Left lung (tissue), 14 donors: ENCODE measurements at places on chromosomes 3 and 15. TPM values are rescaled to one million over a fixed set of nuclear protein-coding genes. Genes with fewer than 3 reads are reported as not detected.

The P2RY14 gene
- polyA plus RNA-seq = 6.4 TPM

The RASGRP1 gene
- polyA plus RNA-seq = 1.4 TPM

The ZMYND10 gene
- 21.6 TPM for polyA plus RNA-seq

The CFAP44 gene
- polyA plus RNA-seq = 28.8 TPM

The TMIE gene
- polyA plus RNA-seq = 0.81 TPM

The CP gene
- polyA plus RNA-seq = 7.0 TPM

GRCh38 chr3:123159926-123160635, 41.7 kb upstream of the SEC22A start:
- peaks cover 94% of the 10 kb centered on the region for H3K36me3 ChIP-seq
- no peak overlapping the region for H3K4me3 ChIP-seq
- DNase-seq = no peak
- no peak overlapping the region for H3K27ac ChIP-seq
- H3K4me1 ChIP-seq = no peaks in the 10 kb centered on the region

DNA sequence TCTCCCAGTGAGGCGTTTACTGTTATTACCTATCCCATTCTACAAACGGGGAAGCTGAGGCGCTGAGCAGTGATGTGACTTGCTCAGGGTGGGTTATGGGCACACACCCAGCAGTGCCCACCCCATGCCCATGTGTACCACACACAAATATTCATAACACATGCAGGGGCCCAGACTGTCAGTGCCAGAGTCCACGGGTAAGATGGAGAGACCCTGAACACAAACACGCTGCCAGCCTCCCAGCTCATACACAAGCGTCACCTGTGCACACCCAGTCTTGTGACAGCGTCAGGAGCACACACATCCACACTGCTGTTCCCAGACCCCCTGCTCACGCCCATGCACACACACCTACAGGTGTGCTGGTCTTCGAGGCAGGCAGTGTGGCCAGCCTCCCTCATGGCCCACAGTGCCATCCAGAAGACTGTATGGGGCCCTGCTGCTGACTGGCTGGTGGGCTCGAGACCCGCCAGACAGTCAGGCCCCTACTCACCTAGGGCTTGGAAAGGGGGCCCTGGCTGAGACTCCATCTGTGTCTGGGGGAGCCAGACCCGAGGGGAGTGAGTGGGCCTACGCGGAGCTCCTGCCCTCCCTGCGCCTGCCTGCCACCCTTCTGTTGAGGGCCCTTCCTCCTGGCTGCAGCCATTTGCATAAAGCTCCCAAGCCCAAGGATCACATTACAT, 39.4 kb downstream of the DNAJB8 start:
- H3K27me3 ChIP-seq = peaks cover 10% of the 10 kb centered on the region
- no peaks in the 10 kb centered on the region for H3K36me3 ChIP-seq
- no peak for DNase-seq
- H3K4me1 ChIP-seq = peaks cover 10% of the 10 kb centered on the region

- no peaks in the 10 kb centered on the region for H3K27me3 ChIP-seq
- peaks cover 9% of the 10 kb centered on the region for H3K4me1 ChIP-seq
Measured at GRCh38 chr15:48560321-48561051, 85.0 kb downstream of the FBN1 start.

DNA sequence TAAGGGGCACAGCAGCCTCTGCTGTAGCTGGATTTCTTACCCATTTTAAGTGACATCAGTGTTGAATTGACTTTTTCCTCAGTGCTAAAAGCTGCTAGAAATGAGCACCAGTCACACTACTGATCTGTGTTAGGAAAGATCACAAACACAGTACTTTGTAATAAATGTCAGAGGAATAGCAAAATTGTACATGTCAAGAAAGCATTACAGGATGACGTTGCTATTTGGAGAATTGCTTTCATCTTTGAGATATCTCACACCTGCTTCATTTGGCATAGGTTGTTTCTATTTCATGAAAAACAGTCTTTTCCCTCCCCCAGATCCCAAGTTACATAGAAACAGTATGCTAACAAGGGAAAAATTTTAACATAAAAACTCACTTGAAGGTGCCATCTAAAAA, 77.8 kb downstream of the SLC25A26 start:
- peaks cover 4% of the 10 kb centered on the region for H3K4me1 ChIP-seq
- no peaks in the 10 kb centered on the region for H3K27me3 ChIP-seq

DNA sequence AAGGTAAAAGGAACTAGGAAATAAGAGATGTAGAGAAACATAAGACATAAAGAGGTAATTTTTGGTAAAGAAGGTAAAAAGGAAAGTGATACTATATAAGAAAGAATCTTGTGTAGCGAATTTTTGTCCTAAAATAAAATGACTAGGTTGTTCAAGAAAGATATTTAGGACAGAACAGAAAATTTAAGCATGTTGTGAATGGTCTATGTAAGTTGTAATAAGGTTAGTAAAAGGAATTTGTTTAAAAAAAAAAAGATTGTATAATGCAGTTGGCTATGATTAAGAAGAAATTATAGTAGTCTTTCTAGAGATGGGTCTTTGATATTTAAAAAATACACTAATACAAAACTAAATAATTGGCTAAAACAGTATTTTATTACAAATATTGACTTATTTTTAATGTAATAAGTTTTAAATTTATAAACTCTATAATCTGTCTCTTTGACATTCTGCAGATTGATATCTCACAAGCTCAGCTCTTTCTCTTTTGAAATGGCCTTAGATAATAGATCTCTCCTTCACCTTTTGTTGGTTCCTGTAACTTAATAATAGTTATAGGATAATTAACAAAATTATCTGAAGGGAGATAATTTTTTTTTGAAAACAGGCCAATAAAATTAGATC, 3.7 kb upstream of the SLC41A3 start:
- H3K4me1 ChIP-seq = peaks cover 17% of the 10 kb centered on the region
- H3K27me3 ChIP-seq = no peaks in the 10 kb centered on the region
- H3K36me3 ChIP-seq = no peaks in the 10 kb centered on the region

GRCh38 chr3:144429719-144430121, 458.1 kb downstream of the DIPK2A start:
- DNase-seq = no peak
- no peaks in the 10 kb centered on the region for H3K4me1 ChIP-seq
- no peaks in the 10 kb centered on the region for H3K27me3 ChIP-seq
- H3K27ac ChIP-seq = no peak overlapping the region
- H3K36me3 ChIP-seq = no peaks in the 10 kb centered on the region

GRCh38 chr15:88344786-88345185, 88.2 kb upstream of the NTRK3 start:
- no peaks in the 10 kb centered on the region for H3K36me3 ChIP-seq
- no peak overlapping the region for H3K4me3 ChIP-seq
- H3K27me3 ChIP-seq = no peaks in the 10 kb centered on the region
- DNase-seq = no peak

DNA sequence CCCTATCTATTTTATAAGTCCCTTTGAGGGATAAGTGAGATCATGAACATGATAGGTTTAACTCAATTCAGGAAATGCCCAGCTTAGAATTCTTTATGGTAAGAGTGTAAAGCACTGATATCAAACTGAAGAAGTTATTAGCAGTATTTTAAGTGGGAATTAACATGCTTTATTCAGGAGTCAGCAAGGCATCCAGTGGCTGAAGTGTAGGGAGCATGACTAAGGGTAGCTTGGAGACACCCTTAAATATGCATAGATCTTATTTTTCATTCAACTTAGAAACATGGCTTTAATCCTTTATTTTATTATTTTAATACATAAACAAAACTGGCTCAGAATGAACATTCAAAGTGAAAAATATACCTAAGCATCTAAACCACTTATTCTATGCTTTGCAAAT, 158.3 kb upstream of the LPP start:
- no peaks in the 10 kb centered on the region for H3K4me1 ChIP-seq
- no peak for DNase-seq
- H3K27ac ChIP-seq = no peak overlapping the region
- no peaks in the 10 kb centered on the region for H3K27me3 ChIP-seq
- no peaks in the 10 kb centered on the region for H3K36me3 ChIP-seq

DNA sequence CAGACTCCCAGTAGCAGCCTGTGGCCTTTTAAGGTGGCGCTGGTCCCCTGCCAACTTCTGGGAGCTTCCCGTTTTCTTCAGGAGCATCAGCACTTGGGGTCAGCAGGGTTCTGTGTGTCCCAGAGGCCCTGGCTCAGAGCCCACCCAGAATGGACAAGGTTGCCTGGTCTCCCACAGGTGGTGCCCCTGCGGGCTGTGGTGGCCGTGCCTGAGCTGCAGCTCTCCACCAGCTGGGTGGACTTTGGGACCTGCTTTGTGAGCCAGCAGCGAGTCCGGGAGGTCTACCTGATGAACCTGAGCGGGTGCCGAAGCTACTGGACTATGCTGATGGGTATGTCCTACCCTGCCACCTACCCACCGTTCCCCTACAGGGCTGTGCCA, 15.5 kb downstream of the ACAA1 start:
- H3K4me3 ChIP-seq = no peak overlapping the region
- peaks cover 77% of the 10 kb centered on the region for H3K36me3 ChIP-seq
- no peaks in the 10 kb centered on the region for H3K4me1 ChIP-seq
- no peaks in the 10 kb centered on the region for H3K27me3 ChIP-seq
- H3K27ac ChIP-seq = no peak overlapping the region

DNA sequence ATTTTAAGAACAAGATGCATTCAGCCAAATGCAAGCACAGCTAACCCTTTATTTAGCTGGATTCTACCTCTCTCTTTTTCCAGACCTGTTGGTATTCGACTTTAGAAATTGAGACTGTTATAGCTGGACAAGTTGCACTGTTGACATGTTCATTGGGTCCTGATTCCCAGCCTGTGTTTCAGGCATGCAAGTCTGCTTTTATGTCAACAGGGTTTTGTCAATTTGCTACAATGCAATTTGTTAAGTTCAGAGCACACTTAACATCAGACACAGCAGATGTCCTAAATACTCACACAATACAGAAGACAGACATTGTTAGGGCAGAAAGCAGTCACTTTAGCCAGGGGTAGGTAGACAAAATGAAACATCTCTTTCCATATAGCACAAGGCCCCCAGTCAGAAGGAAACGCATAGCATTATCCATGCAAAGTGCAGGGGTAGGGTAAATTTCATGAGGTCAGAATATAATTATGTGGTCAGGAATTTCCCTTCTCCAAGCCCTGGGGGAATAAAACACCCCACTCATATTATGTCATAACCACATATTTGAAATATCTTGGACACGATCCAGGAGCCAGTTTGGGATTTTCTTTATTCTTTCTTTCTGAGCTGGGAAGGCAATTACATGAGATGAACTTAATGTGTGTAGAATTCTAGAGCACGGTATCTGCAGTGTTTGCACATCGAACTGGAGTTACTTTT, 504.1 kb downstream of the NTRK3 start:
- H3K4me3 ChIP-seq = no peak overlapping the region
- peak; percentile 29 for DNase-seq
- H3K36me3 ChIP-seq = no peaks in the 10 kb centered on the region
- H3K27ac ChIP-seq = no peak overlapping the region
- H3K27me3 ChIP-seq = no peaks in the 10 kb centered on the region
- H3K4me1 ChIP-seq = peaks cover 19% of the 10 kb centered on the region

GRCh38 chr3:112979244-112979832, 4.4 kb upstream of the CD200R1 start:
- H3K36me3 ChIP-seq = no peaks in the 10 kb centered on the region
- H3K27me3 ChIP-seq = no peaks in the 10 kb centered on the region
- H3K4me1 ChIP-seq = peaks cover 28% of the 10 kb centered on the region
- H3K4me3 ChIP-seq = no peak overlapping the region
- H3K27ac ChIP-seq = no peak overlapping the region

DNA sequence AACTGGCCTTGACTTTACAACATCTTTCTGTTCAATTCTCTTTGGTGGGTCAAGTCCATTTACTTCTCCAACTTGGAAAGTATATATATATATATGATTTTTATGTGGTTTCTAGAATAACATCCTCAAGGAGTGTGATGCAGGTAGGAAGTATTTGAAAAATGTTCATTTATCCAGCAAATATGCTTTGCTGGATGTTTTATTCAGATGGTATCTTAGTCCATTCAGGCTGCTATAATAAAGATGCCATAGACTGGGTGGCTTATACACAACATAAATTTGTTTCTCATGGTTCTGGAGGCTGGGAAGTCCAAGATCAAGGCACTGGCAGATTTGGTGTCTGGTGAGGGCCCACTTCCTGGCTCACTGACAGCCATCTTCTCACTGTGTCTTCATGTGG, 168.7 kb upstream of the RASGRP1 start:
- no peaks in the 10 kb centered on the region for H3K27me3 ChIP-seq
- H3K4me1 ChIP-seq = no peaks in the 10 kb centered on the region
- no peak overlapping the region for H3K27ac ChIP-seq

DNA sequence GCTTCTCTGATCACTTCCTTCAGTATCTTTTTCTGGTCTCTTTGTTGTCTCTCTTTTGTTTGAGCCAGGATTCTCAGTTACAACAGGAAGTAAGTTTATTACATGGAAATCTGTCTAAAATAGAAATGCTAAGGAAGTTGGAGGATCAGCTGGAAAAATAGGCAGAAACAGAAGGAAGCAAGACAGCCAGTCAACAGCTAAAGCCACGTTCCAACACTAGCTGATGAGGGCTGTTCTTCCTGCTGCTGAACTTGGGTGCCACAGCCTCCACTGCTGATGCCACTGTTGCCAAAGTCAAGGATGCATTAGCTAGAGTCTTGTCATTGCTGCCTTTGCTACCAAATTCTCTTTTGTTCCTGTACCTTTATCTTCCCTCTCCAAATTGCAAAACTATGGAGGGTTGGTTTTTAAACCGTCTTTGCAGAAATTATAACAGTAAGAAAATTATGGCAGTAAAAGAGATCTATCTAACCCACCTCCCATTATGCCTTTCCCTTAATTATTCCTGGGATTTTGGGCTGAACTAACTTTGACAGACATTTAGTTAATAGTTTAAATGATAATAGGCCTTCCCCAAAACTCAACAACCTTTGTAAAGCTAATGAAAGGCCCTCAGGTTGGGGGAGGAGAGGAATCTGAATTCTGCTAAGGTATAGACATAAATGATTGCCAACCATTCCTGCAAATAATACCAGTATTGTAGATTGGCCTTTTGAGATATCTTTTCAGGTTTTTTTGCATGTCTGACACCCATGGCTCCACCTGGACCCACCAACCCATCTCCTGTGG, 27.4 kb upstream of the OR5K4 start:
- no peaks in the 10 kb centered on the region for H3K36me3 ChIP-seq
- H3K27ac ChIP-seq = no peak overlapping the region
- no peaks in the 10 kb centered on the region for H3K4me1 ChIP-seq
- H3K4me3 ChIP-seq = no peak overlapping the region
- no peak for DNase-seq

DNA sequence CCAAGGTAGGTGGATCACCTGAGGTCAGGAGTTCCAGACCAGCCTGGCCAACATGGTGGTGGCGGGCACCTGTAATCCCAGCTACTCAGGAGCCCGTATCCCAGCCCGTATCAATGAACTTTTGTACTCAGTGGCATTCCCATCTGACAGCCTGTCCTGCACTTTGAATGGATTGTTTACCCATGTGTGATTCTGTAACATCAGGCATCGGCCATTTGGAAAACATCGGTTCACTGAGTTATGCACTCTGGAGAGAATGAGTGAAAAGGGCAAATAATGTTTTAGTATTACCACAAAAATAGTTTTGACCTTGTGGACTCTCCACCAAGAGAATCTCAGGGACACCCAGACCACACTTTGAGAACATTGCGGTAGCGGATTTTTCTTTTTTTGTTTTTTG, 13.6 kb downstream of the KLHL25 start:
- DNase-seq = peak; percentile 26
- H3K4me3 ChIP-seq = no peak overlapping the region
- peaks cover 31% of the 10 kb centered on the region for H3K4me1 ChIP-seq

DNA sequence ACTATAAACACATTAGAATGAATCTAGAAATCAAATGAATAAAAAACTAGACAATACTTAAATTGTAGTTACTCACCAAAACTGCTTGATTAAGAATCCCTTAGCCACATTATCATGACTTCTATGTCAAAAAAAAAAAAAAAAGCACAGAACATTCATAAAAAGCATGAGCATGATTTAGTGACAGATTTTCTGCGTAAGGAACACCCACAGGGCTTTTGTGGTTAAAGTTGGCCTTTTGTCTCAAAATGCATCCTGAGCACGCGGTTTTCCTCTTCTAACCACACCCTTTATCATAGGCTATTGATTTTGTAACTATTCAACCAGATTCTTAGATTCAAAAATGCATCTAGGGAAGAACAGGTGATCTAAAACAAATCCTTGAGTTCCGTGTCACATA, 334.0 kb upstream of the NR2F2 start:
- no peak for DNase-seq
- H3K4me3 ChIP-seq = no peak overlapping the region
- H3K27ac ChIP-seq = no peak overlapping the region
